Iris pigment epithelial cell (primary cell): ENCODE measurements at places on chromosomes 1 and 21.
A peak's percentile ranks its signal among the peaks of the same experiment; 100 is the strongest.

GRCh38 chr21:41497008-41497407 lies 10.9 kb downstream of the TMPRSS2 start:
- no peak for DNase-seq

- DNase-seq: no peak
Observed at GRCh38 chr1:223211323-223211985, 68.4 kb upstream of the TLR5 start.

GRCh38 chr1:160260406-160261382 lies 1.7 kb downstream of the DCAF8 start:
- DNase-seq: peak; percentile 92

DNA sequence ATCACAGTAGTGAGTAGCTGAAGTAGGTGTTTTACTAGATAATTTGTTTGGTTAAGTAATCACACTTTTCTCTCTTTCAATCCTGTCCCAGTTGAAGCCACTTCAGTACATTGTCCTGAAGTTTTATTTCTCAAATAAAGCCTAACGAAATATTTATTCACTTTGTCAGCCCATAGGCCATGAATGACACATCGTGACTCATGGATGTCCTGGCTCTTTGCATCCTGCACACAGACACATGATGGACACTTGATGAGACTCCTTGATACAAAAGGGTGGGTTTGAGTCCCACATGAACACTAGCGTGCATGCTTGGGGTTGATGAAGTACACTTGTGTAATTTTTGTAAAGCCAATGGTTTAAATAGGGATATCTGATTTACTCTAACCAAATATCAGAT lies 22.7 kb upstream of the LAMC2 start:
- peak; percentile 88 for DNase-seq

GRCh38 chr1:205703072-205703471 lies 22.8 kb upstream of the SLC45A3 start:
- no peak for DNase-seq
